Activated CD8-positive, alpha-beta memory T cell treated with anti-CD3 and anti-CD28 coated beads for 4 hours (primary cell): ENCODE measurements at places on chromosomes 2 and 18.

- DNase-seq: no peak
Measured at GRCh38 chr2:38207168-38207567, 131.2 kb upstream of the CYP1B1 start.

- no peak for DNase-seq
Measured at GRCh38 chr2:124967325-124967724, 942.2 kb downstream of the CNTNAP5 start.

GRCh38 chr2:215699700-215700538 is 264.1 kb upstream of the FN1 start:
- no peak for DNase-seq

DNA sequence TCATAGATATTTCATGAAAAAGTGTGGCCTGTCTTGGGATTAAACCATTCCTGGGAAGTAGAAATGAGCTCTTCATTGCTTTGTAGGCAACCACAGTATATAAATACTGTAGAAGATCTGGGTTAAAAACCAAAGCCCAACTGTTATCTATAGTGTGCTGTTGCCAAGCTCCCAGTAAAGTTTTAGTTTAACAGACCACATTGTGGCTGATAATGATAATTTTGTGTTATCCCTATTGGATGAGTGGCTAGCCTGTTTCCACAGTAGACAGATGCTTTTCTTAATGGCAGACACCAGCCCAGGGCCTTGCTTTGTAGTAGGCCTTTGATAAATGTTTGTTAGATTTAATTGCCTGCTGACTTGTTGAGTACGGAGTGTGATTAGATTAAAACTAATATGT is 52.1 kb downstream of the FMNL2 start:
- no peak for DNase-seq
